M059J (cell line): ENCODE measurements at places on chromosomes 5 and 9. TPM values are rescaled to one million over a fixed set of nuclear protein-coding genes. Genes with fewer than 3 reads are reported as not detected.

Gene BSPRY
- total RNA-seq = not detected in 2 replicates

- DNase-seq = peak; percentile 40
Observed at GRCh38 chr5:124655251-124655917, 91.1 kb downstream of the ZNF608 start.

DNA sequence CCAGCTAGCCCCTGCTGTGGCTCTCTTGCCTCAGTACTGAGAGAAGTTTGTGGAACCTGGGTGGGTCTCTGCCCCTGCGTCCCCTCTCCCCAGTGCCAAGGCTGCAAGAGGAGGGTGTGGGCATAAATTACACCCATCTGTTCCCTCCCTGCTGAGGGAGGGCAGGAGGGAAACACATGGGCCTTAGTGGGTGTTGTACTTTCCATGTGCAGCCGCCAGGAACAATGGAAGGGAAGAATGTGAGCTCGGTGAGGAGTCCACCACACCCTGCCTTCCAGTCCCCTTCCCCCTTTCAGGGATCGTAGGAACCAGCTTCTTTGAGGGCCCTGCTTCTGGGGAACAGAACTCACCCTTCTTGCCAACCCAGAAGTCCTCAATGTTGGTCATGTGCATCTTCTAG is 138.2 kb upstream of the KLF4 start:
- no peak for DNase-seq

DNA sequence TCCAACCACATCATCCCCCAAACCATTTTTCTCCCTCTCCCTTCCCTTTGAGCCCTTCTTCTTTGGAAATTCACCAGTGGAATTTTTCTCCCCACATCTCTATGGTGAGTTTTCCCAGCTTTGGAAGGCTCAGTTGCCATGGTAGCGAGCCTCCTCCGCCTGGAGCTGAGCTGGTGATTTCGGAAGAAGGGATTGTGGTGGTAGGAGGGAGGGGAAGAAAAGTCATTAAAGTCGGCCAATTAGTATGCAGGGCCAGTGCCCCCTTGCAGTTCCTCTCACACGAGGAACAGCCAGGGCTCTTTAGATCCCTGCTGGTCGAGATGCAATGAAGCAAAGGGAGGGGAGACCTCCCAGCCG is 322.0 kb downstream of the NTRK2 start:
- DNase-seq = no peak

DNA sequence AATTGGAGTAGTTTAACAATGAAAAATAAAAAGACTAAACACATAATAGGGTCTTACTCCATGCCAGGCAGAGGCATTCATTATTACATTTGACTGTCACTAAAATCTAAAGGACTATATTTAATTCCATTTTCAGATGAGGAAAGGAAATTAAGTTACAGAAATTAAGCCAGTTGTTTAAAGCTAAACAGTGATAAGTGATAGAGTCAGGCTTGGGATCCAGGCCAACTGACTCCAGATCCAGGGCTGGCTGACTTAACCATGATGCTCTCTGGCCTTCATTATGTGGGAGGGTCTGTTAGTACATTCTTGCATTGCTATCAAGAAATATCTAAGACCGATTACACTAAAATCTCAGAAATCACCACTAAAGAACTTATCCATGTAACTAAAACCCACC is 107.2 kb downstream of the ARHGEF28 start:
- DNase-seq = no peak

- no peak for DNase-seq
Observed at GRCh38 chr5:58245476-58245840, 214.4 kb downstream of the PLK2 start.

GRCh38 chr9:98280574-98280973 is 25.1 kb upstream of the TBC1D2 start:
- no peak for DNase-seq
